ENCODE measurements at places on chromosomes 1 and 21.
A peak's percentile ranks its signal among the peaks of the same experiment; 100 is the strongest.

DNA sequence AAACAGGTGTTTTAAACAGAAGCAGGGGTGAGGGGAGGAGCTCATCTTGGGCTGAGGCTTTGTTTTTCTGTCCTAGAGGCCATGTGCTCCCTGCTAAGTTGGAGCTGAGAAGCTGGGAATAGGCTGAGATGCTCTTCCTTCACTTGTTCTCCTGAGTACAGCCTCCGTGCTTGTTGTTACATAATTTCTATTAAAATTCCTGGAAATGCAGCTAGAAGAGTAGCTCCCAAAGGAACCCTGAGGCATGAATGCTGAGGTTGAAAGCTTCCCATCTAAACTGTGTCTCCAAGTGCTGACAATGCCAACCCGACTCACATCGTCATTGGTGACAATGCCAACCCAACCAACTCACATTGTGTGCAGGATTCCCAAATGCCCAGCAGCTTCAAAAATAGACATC, 12.6 kb upstream of the ITPKB start:
- DNase-seq, result no peak

DNA sequence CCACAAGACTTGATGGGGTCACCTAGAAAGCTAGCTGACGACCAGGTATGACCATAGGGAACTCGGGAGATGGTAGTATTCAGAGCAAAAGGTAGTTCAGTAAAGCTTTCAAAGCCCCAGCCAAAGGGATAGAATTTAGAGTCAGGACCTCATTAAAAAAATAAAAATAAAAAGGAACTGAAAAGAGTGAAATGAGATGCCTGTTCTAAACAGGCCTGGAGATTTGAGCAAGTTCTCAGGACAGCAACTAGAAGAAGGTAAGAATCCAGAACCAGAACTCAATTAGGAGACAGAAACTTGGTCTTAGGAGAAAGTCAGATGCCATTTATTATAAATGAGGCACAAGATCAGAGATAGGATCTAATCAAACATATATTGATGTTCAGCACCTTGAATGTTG, 265.5 kb upstream of the CACYBP start:
- DNase-seq, result no peak

- no peak for DNase-seq
These were observed 6.4 kb downstream of the CNR2 start for GRCh38 chr1:23906731-23907130.

- peak; percentile 11 for DNase-seq
These were observed 1.0 kb downstream of the ZNF687 start for GRCh38 chr1:151282883-151283725.

- DNase-seq, result no peak
These were observed 33.5 kb downstream of the KCNC4 start for GRCh38 chr1:110243574-110243973.

Data from stimulated activated CD4-positive, alpha-beta T cell treated with anti-CD3 and anti-CD28 coated beads, Interleukin-12 subunit alpha, Interleukin-12 subunit beta, amount 100 ng/mL, for 48 hours (primary cell).